ENCODE measurements at places on chromosomes 3 and 15.
A peak's percentile ranks its signal among the peaks of the same experiment; 100 is the strongest.

GRCh38 chr15:79956354-79956939, 14.5 kb downstream of the BCL2A1 start:
- DNase-seq = no peak

- peak; percentile 88 for DNase-seq
Measured at GRCh38 chr15:85047271-85047948, 65.8 kb downstream of the PDE8A start.

DNA sequence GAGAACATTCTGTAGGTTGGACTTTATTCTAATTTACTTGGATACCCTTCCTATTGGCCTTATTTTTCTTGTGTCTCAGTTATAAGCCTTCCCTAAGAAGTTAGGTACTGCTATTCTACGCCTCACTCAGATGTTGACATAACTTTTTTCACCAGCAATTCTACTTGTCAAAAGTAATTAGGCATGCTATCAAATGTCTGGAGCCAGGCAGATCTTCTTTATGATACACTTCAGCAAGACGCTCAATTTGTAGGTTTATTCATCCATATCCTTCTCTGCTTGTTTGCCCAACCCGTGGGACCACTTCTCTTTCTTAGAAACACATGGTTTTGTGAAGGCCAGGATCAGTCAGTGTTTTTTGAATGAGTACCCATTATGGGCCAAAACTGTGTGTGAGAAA, 36.2 kb upstream of the COL8A1 start:
- DNase-seq = no peak

- DNase-seq = peak; percentile 11
Measured at GRCh38 chr15:51382787-51383186, 41.3 kb downstream of the GLDN start.

Measured in AG04450 (cell line).